ENCODE measurements at places on chromosomes 2 and 18.

DNA sequence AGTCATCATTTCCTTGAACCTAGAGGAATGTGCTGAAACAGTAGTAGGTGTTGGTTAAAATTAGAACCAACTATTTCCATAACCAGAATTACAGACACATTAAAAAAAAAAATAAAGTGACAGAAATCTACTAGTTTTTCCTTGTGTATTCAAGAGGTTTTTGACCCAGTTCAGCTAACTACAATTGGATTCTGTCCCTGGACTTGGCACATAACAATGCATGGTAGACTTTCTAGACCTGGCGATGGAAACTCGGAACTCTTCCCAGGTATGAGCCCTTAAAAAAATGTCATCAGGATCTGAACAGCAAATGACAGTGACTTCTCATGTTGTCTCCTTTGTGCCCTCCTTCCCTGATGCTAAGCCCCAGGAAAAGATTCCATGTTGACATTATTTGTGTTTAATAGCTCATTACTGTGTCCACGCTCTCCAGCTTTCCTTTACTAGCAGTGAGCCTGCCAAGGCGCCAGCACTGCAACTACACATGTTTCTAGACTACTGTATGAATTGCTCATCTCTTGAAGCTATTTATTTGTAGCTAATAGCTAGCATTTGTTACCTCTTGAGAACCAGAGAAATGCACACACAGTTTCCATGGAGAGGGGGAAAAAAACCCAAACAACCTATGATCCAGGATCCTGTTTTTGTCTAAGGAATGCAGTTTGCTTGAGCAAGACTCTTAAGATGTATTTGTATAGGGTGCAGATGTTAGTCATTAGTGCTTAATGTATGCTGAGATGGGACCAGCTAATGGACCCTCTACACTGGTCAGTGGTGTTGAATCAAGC is 148.5 kb downstream of the FMNL2 start:
- H3K4me3 ChIP-seq: no peak overlapping the region
- no peak for DNase-seq
- no peaks in the 10 kb centered on the region for H3K36me3 ChIP-seq
- H3K27me3 ChIP-seq: no peaks in the 10 kb centered on the region
- H3K27ac ChIP-seq: no peak overlapping the region
- H3K4me1 ChIP-seq: peaks cover 2% of the 10 kb centered on the region

GRCh38 chr2:77831060-77831459 is 308.9 kb upstream of the LRRTM4 start:
- H3K4me1 ChIP-seq: no peaks in the 10 kb centered on the region
- no peak overlapping the region for H3K27ac ChIP-seq
- no peak for DNase-seq
- peaks cover 32% of the 10 kb centered on the region for H3K36me3 ChIP-seq
- H3K27me3 ChIP-seq: no peaks in the 10 kb centered on the region

DNA sequence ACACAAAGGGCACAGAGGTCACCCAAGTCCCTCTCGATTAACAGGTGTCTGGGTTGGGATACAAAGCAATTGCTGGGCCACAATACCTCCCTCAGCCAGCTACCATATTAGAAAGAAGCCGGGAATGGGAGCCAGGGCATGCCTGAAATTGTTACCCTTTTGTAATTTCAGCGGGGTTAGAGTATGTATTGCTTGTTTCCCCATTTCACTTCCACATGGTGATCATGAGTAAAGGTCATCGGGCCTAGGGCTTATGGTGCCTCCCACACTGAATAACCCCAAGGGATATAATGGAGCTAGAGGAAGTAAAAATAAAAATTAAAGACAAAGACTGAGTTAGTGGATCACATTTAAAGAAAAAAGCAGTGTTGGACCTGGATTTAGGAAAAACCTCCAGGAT is 437.2 kb upstream of the KLHL29 start:
- no peaks in the 10 kb centered on the region for H3K36me3 ChIP-seq
- H3K27me3 ChIP-seq: no peaks in the 10 kb centered on the region
- no peak overlapping the region for H3K4me3 ChIP-seq
- H3K4me1 ChIP-seq: peaks cover 4% of the 10 kb centered on the region

DNA sequence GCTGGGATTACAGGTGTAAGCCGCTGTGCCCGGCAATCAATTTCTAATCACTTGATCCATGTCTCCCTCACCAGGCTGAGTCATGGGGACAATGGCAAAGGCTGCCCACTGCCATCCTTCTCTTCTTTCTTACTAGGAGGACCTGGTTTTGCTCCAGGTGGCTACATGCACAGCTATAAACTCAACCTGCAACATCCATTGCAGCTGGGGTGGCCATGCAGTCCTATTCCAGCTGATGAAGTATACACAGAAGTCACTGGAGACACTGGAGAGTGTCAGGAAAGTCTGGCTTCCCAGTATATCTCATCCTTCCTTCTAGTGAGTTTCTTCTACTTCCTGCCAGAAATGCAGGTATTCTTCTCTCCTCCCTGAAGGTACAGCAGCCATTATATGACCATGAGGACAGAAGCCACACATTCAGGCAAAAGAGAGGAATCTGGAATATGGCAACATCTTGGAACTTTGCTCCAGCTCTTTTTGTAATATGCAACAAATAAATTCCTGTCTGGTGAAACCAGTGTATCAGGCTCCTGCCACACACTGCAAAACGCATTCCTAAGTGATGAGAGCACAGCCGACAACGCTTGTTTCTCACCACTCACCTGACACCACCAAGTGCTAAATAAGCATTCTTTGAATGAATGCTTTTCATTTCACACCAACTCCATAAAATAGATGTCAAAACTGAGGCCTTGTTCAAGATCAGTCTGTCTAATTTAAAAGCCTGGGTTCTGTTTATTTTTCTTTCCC is 32.3 kb downstream of the SCTR start:
- peaks cover 5% of the 10 kb centered on the region for H3K4me1 ChIP-seq
- no peak overlapping the region for H3K27ac ChIP-seq
- no peaks in the 10 kb centered on the region for H3K27me3 ChIP-seq
- no peak overlapping the region for H3K4me3 ChIP-seq

DNA sequence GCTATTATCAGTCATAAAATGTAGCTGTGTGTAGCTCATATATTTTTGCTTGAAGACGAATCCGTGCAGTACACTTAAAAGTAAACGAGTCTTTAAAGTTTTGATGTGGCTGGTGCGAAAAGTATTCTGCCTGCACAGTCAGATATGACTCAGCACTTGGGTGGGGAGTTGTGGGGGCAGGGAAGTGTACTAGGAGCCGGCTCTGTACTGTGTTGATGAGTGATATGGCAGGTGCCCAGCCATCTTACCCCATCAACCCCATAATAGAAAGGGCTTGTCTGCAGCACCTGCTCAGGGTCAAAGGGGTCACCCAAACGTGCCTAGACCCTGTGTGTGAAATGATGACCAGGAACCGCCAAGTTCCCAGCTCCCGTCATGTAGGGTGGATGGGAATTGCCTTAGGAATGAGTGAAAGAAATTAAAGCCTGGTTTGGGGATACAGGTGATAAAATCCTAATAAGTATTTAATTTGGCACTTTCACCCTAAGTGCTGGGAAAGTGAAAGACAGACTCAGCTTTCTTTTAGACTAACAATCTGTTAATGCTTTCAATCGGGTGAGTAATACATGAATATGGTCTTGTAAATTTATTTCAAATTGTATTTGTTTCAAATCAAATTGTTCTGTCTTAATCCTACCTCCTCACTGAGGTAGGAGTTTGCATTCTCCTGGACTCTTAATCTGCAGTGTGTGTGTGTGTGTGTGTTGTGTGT is 48.0 kb downstream of the BCL2L11 start:
- H3K4me3 ChIP-seq: no peak overlapping the region
- DNase-seq: no peak
- H3K27me3 ChIP-seq: no peaks in the 10 kb centered on the region
- no peak overlapping the region for H3K27ac ChIP-seq
- peaks cover 12% of the 10 kb centered on the region for H3K36me3 ChIP-seq
